ENCODE measurements at places on chromosomes 13 and 19.

DNA sequence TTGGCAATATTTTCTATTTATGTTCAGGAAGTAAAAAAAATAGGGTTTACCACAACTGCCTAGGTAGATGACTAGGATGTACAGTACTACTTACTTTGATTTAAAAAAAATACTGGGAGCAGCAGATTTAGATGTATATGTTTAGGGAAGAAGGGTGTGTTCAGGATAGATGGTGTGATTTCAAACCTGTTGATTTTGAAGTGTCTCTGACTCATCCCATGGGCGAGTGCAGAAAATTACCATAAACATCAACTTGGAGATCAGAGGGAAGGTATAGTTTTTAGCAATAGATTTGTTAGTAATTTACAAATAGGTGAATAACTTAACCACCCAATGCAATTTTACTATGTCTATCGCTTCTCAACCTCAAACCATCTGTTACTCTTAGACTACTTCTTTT, 214.8 kb downstream of the NDFIP2 start:
- no peak for DNase-seq

GRCh38 chr13:66659701-66660467, 570.3 kb downstream of the PCDH9 start:
- no peak for DNase-seq

DNA sequence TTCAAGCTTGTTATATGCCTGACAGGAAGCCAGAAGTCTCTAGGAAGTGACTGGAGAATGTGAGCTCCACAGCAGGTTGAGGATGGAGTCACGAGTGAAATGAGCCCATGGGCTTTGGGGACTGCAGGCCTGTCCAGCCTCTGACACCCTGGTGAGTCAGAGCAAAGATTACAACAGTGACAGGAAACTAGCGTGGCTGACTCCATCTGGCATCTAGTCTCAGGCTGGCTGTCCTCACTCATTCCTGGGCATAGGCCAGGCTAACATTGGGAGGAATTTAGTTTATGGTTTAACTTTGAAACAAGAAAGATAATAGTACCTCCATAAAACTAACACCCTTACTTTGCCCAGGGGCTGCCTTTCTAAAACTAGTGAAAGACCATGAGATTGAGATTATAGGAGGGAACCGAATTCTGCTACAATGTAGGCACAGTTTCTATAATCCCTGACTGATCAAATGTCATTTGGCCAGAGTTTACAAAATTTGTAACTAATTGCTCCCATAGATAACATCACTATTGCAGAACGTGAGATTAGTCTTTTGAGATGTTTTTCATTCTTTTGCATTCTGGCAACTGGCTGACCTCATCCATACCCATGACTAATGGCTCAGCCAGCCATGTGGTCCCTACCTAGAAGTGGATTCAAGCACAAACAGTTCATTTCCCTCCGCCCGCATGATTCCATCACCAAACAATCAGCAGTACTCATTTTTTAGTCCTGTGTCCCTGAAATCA, 28.4 kb downstream of the PSG1 start:
- no peak for DNase-seq

DNA sequence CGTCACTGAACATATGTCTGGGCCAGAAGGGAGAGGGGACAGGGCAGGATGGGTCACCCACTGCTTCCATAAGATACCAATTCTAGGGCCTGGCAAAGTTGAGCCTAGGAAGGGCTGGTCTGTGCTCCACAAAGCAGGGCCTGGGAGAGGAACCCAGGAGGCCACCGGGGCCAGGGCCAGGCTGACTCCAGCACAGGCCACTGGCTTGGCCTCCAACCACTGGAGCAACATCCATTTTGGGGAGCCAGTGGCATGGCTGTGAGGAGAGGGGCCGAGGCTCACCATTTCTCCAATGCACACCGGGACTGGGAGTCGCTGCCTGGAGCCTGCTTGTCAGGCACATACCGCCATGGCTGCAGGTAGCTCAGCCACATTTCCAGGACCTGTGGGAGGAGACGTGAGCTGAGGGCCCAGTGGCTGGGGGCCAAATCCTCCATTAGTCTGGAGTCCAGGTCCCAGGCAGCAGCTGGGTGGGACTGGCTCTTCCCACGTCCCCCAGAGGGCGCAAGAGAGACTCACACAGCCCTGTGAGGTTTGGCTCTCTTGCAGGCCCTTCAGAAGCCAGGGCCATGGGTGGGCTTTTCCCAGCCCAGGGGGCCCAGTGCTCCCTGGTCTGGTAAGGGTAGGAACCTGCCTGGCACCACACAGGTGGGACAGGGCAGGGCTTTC, 27.7 kb downstream of the TUBA3C start:
- no peak for DNase-seq

GRCh38 chr13:47252627-47253026, 355.8 kb upstream of the HTR2A start:
- DNase-seq: no peak

GRCh38 chr19:48444936-48445200, 915 bp upstream of the GRWD1 start:
- DNase-seq: no peak

DNA sequence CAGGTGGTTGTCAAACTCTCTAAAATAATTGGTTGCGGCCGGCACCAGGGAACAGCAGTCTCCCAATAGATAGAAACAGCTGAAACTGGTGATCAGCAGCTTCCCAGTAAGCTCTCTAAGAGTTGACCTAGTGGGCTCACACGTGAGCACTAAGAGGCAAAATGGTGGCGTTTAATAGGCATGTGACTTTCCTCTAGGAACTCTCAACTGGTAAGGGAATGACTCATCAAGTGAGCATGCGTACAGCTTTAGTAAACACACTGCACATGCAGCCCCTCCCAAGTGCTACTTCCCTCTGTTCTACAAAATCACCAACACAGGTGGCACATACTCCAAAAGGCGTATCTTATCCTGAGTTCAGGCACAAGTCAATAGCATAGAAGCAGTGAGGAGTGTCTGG, 41.7 kb downstream of the TNFSF11 start:
- DNase-seq: no peak

GRCh38 chr19:33569821-33570220, 48.2 kb upstream of the PEPD start:
- DNase-seq: no peak

GRCh38 chr19:54456423-54457373, 6.9 kb downstream of the LENG9 start:
- DNase-seq: no peak

Measured in stimulated activated CD4-positive, alpha-beta T cell treated with anti-CD3 and anti-CD28 coated beads, Interleukin-4, amount 100 ng/mL, for 1 hour (primary cell).